Natural killer cell (primary cell): ENCODE measurements at places on chromosomes 5 and 9. TPM values are rescaled to one million over a fixed set of nuclear protein-coding genes. Genes with fewer than 3 reads are reported as not detected.

- no peak overlapping the region for H3K4me3 ChIP-seq
- no peaks in the 10 kb centered on the region for H3K27me3 ChIP-seq
- no peak for DNase-seq
These were observed 631.6 kb upstream of the CDH18 start for GRCh38 chr5:20619591-20619990.

GRCh38 chr9:69324549-69325401 is at the start of gene ENTREP1:
Gene ENTREP1, plus strand, starts transcription at chr9:69325215. Its CDS starts 95 bp downstream, at chr9:69325310.
- H3K27ac ChIP-seq: no peak within 1 kb of the TSS
- no peak for DNase-seq
- H3K36me3 ChIP-seq: no peaks in the 10 kb centered on the region
- no peak within 1 kb of the TSS for H3K4me3 ChIP-seq

DNA sequence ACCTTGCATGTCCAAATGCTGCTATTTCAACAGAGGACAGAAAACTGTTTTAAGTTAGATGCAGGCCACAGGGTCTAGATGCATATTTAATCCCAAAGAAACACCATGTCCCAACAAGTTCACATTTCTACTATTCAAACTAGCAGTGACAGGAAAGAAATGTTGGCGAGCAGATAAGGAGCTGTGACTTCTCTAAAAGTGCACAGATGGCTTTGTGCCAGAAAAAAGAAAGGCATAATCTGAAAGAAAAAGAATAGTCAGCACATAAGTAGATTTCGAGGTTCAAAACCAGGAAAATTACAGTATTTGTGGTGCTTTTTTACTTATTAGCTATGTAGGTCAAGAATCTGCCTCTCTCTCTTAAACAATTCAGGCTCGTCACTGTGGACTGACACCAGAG is 178.3 kb downstream of the DNAH5 start:
- H3K4me1 ChIP-seq: no peaks in the 10 kb centered on the region
- H3K4me3 ChIP-seq: no peak overlapping the region
- H3K27ac ChIP-seq: no peak overlapping the region
- no peaks in the 10 kb centered on the region for H3K36me3 ChIP-seq

DNA sequence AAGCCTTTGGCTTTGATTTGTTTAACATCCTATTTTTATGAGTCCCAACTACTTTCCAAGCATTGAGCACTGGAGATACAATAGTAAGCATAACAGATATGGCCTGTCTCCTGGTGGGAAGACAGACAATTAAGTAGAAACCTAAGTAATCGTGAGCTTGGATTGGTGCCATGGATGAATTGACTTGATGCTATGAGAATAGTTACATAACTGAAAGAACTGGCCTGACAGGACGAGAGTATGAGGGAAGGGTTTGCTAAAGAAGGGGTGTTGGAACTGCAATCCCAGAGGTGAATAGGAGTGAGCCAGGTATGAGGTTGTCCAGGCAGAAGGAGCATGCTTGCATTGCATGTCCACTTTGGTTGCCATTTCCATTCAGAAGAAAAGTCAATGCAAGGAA is 52.4 kb downstream of the GPR21 start:
- DNase-seq: no peak
- no peaks in the 10 kb centered on the region for H3K4me1 ChIP-seq
- H3K36me3 ChIP-seq: peaks cover 25% of the 10 kb centered on the region
- no peaks in the 10 kb centered on the region for H3K27me3 ChIP-seq
- no peak overlapping the region for H3K4me3 ChIP-seq

- no peaks in the 10 kb centered on the region for H3K36me3 ChIP-seq
- DNase-seq: no peak
- no peaks in the 10 kb centered on the region for H3K27me3 ChIP-seq
- no peak overlapping the region for H3K27ac ChIP-seq
- H3K4me1 ChIP-seq: no peaks in the 10 kb centered on the region
- no peak overlapping the region for H3K4me3 ChIP-seq
These were observed 631.1 kb downstream of the ACTL7B start for GRCh38 chr9:108224716-108225115.

- H3K4me1 ChIP-seq: no peaks in the 10 kb centered on the region
- DNase-seq: no peak
- no peaks in the 10 kb centered on the region for H3K27me3 ChIP-seq
- H3K4me3 ChIP-seq: no peak overlapping the region
These were observed 210.2 kb upstream of the ACTBL2 start for GRCh38 chr5:57692582-57693487.

- peaks cover 20% of the 10 kb centered on the region for H3K4me1 ChIP-seq
- H3K27ac ChIP-seq: peak overlapping the region; percentile 95
- H3K4me3 ChIP-seq: peak overlapping the region; percentile 97
- H3K27me3 ChIP-seq: no peaks in the 10 kb centered on the region
- peaks cover 2% of the 10 kb centered on the region for H3K36me3 ChIP-seq
These were observed 330 bp downstream of the TBC1D2 start for GRCh38 chr9:98255061-98255577.

DNA sequence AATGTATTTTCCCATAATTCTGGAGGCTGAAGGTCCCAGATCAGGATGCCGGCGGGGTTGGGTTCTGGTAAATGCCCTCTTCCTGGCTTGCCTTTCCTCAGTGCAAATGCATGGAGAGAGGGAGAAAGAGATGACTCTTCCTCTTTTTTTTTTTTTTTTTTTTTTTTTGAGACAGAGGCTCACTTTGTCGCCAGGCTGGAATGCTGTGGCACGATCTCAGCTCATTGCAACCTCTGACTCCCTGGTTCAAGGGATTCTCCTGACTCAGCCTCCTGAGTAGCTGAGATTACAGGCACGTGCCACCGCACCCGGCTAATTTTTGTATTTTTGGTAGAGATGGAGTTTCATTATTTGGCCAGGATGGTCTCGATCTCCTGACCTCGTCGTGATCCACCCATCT is 300.0 kb upstream of the TAS2R1 start:
- no peak overlapping the region for H3K4me3 ChIP-seq
- DNase-seq: no peak
- no peak overlapping the region for H3K27ac ChIP-seq
- H3K27me3 ChIP-seq: no peaks in the 10 kb centered on the region
- no peaks in the 10 kb centered on the region for H3K36me3 ChIP-seq
- no peaks in the 10 kb centered on the region for H3K4me1 ChIP-seq

DNA sequence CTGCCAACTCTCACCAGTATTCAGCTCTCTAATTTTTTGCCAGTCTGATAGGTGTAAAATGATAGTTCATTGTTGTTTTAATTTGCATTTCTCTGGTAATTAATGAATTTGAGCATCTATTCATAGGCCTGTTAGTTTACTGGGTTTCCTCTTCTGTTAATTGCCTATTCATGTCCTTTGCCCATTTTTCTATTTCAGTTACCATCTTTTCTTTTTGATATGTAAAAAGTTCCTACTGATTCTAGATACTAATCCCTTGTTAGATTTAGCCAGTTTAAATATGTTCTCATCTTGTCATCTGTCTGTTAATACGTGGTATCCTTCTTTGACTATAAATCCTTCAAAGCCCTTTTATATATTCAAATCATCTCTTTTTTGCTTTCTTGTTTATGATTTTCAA is 247.8 kb downstream of the ARHGAP26 start:
- H3K4me3 ChIP-seq: no peak overlapping the region
- DNase-seq: no peak
- H3K27me3 ChIP-seq: no peaks in the 10 kb centered on the region
- peaks cover 24% of the 10 kb centered on the region for H3K36me3 ChIP-seq
- no peak overlapping the region for H3K27ac ChIP-seq

GRCh38 chr5:5572976-5573797 is 150.7 kb downstream of the ICE1 start:
- no peak for DNase-seq
- no peak overlapping the region for H3K27ac ChIP-seq
- H3K36me3 ChIP-seq: no peaks in the 10 kb centered on the region
- H3K27me3 ChIP-seq: no peaks in the 10 kb centered on the region
- no peaks in the 10 kb centered on the region for H3K4me1 ChIP-seq

DNA sequence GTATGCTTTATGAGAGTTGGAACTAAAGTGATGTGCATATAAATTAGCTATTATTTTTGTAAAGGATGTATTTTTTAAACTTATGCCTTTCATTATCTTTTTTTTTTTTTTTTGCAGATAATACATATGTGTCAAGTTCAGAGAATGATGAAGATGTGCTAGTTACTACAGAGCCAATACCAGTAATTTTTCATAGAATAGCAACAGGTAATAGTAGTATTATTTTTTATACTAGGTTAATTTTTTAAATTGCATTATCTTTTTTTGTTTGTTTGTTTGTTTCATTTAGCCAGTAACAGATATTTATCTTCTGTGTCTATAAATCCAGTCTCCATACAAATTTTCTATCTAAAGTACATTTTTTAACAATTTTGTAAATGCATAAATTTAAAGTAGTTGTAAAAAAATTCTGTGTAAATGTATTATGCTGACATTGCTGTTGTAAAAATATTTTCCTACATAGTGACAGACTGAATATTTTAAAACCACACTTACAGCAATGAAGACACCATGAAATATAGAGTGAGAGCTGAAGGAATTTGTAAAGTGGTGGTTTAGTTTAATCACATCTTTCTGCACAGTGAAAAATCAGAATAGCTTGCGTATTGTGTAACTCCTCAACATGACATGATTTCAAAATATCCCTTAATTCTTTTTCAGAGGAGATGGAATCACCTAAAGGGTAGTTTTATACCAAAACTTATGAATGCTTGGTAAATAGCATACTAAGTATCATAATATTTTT is 93.3 kb downstream of the PARP8 start:
- no peak overlapping the region for H3K27ac ChIP-seq
- H3K4me1 ChIP-seq: no peaks in the 10 kb centered on the region
- no peaks in the 10 kb centered on the region for H3K27me3 ChIP-seq
- H3K4me3 ChIP-seq: no peak overlapping the region
- no peak for DNase-seq
- H3K36me3 ChIP-seq: peaks cover 57% of the 10 kb centered on the region

GRCh38 chr9:108002371-108002956 is 512.9 kb upstream of the KLF4 start:
- H3K4me1 ChIP-seq: no peaks in the 10 kb centered on the region
- H3K27ac ChIP-seq: no peak overlapping the region
- no peak for DNase-seq
- H3K4me3 ChIP-seq: no peak overlapping the region
- no peaks in the 10 kb centered on the region for H3K27me3 ChIP-seq

SNX30 gene
- 10.5 TPM for total RNA-seq

KLHL3 gene
- total RNA-seq: 11.2 TPM

DDX4 gene
- not detected for total RNA-seq

FOXI1 gene
- not detected for total RNA-seq

STING1 gene
- 95.5 TPM for total RNA-seq
